Iris pigment epithelial cell (primary cell): ENCODE measurements at places on chromosomes 2 and 18.

- no peak for DNase-seq
These were observed 116.5 kb downstream of the NCK2 start for GRCh38 chr2:105861200-105861599.

GRCh38 chr2:120485096-120485495 is 139.2 kb downstream of the INHBB start:
- DNase-seq, result no peak

- DNase-seq, result peak; percentile 10
These were observed 45.3 kb downstream of the PIKFYVE start for GRCh38 chr2:208311321-208311720.

DNA sequence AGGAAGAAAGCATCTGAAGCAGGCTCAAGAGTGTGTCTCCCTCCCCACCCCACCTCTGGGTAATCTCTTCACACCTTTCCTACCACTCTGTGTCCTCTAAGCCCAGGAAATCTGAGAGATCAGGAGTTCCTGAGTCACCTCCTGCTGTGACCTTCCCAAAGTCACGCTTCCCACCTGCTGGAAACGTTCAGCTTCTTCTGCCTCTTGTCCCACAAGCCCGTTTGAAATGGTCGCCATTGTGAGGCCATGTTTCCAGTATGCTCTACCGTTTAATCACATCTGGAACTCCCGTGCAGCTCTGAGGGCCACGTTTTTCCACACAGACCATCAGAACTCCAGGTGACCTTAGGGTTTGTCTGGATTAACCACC is 25.9 kb downstream of the GREB1 start:
- no peak for DNase-seq

- no peak for DNase-seq
These were observed 37.3 kb upstream of the LONRF2 start for GRCh38 chr2:100359576-100359975.

DNA sequence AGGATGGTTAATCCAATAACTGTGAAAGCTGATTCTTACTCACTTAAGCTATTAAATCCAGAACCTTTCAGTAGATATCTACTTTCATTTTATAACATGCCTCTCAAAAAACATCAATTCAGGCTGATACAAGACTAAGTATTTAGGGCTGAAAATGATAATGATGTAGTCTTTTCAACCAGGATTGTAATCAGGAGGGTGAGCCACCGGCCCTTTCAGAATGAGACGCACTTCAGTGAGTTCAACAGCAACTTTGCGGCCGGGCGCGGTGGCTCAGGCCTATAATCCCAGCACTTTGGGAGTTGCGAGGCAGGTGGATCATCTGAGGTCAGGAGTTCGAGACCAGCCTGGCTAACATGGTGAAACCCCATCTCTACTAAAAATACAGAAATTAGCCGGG is 30.4 kb downstream of the RBMS1 start:
- no peak for DNase-seq

- no peak for DNase-seq
These were observed 109.8 kb downstream of the FSHR start for GRCh38 chr2:49044350-49045079.

GRCh38 chr18:46542545-46542944 is 114.5 kb downstream of the LOXHD1 start:
- no peak for DNase-seq

- no peak for DNase-seq
These were observed 241.3 kb upstream of the UBE2E3 start for GRCh38 chr2:180739070-180739469.

- no peak for DNase-seq
These were observed 102.0 kb downstream of the CHN1 start for GRCh38 chr2:174903264-174903556.

DNA sequence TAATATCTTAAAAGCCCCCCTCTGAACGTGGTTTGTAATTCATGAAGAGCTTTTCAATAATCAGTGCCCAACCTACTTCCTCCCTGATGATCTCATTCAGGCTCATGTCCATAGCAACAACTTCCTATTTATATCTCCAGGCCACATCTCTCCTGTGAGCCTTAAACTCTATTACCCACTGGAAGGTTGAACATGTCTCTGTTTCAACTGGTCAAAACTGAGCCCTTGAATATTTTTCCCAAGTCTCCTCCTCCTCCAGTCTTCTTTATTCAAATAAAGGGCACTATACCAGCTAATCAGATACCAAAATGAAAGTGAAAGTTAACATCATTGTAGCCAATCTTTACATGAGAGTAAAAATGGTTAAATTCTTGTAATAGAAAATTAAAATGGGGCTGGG is 63.7 kb upstream of the ITGA4 start:
- peak; percentile 80 for DNase-seq

- peak; percentile 25 for DNase-seq
These were observed 1402.0 kb upstream of the PIK3C3 start for GRCh38 chr18:40553029-40553428.

- DNase-seq, result no peak
These were observed 83.5 kb downstream of the ZNF804A start for GRCh38 chr2:184681642-184682321.

DNA sequence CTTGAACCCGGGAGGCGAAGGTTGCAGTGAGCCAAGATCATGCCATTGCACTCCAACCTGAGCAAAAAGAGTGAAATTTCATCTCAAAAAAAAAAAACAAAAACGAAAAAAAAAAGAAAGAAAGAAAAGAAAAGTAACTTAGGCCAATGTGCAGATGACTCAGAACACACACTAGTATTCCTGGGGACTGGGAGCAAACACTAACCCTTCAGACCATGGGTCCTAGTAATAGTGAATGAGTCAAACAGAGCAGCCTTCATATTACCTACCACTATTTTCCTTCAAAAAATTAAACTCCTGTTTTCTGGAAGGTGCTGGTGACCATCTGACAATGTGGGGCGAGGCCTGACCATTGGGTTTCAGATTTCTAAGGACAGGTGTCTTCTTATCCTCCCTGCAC is 253.4 kb downstream of the PIEZO2 start:
- no peak for DNase-seq

GRCh38 chr2:127510073-127510472 is 16.2 kb downstream of the IWS1 start:
- DNase-seq, result no peak

DNA sequence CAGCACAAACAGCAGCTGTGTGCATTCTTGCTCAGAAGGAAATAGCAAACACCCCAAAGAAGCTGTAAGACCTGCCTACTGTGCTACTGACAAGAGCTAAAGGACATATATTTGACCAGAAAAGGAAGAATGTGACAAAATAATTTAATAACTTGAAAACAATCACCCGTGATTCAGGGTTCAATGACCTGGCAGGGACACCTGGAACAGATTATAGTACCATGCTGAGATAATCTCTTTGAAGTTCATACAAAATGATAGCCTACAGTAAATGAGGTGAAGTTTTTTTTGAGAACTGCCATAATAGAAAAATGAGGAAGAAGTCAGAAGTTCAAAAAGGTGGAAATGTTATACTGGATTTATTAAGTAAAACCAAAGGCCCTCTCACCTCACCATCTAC is 324.8 kb upstream of the GULP1 start:
- no peak for DNase-seq

DNA sequence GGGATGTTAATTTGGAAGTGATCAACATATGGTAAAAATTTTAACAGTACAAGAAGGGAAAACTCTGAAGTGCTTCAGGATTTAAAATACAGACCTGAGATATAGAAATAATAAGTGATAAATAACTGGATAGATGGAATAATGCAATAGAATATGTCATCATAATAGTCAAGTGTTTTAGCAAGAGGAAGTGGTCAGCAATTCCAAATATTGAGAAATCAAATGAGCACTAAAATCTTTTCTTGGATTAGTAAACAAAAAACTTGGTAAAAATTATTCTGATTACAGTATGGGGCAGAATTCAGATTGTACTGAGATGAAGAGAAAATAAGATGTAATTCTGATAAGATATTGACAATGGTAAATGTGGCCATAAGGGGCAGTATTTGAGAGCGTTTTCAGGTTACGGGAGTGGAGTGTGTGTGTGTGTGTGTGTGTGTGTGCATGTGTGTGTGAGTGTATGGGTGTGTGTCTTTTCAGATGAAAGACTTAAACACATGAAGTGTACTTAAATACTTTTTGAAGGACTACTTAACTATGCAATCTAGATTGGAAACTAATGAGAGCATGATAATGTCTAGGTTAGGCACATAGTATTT is 217.9 kb upstream of the ITGA4 start:
- DNase-seq, result peak; percentile 11

GRCh38 chr2:59458800-59459199 is 1094.7 kb downstream of the BCL11A start:
- DNase-seq, result no peak

DNA sequence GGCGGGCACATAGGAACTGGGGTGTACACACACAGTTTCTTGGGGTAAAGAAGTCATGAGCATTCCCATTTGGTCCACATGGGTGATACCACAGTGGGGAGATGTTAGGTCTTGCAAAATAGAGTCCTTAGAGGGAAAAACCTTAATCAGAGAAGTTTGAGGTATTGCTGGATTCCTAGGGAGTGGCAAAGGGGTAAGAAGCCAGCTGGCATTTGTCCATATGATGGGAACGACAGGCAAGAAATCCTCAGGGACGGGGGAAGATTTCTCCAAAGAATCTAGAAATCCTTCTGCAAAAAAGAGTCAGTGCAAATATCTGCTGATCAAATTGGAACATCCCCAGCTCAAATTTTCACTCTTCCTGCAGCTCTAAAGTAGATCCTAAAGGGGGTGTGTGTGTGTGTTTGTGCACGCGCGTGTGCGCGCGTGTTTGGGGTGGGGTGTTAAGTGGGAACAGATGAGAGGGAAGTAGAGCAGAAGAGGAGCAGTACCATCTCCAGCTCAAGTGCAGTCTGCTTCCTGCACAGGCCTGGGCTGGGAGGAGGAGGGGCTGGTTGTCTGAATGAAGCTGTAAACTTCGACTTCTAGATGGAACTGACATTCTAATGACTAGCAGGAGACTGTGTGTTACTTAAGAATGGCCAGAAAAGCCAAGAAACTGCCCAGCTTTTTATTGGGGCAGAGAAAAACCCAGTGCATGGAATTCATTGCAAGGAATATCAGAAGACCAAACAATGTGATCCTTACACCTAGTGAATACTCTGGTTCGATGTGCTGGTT is 168.0 kb downstream of the SPP2 start:
- no peak for DNase-seq

DNA sequence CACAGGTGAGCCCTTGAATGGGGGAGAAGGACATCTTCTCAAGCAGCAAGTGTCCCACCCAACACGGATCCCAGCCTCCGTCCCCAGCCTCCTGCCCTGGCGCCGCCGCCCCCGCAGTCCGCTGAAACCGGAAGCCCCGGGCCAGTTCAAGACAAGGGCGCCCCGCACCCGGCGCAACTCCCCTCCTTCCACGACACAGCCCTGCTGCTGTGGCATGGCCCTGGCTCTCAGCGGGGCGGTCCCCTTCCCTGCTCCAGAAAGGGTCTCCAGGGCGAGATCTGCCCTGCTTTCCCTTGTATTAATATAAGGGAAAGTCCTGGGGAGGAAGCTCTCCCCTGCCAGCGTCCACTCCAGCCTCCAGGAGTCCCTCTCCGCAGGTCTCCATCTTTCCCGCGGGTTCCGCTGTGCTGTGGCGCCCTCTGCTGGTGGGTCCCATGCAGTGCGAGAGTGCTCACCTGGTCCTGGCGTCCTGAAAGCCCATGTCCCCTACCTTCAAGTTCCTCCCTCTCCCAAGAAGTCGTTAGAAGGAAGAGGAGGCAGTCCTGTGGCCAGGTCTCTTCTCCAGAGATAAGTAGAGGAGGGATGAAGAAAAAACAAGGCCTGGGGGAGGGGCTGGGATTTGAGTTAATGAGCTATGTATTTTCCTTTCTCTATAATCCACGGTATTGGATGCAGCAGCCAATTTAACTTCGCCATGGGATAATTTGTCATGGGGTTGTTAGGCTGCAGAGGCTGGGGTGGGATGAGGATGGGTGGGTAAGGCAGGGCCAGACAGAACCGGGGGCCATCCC is 176.0 kb downstream of the SMAD2 start:
- DNase-seq, result no peak

DNA sequence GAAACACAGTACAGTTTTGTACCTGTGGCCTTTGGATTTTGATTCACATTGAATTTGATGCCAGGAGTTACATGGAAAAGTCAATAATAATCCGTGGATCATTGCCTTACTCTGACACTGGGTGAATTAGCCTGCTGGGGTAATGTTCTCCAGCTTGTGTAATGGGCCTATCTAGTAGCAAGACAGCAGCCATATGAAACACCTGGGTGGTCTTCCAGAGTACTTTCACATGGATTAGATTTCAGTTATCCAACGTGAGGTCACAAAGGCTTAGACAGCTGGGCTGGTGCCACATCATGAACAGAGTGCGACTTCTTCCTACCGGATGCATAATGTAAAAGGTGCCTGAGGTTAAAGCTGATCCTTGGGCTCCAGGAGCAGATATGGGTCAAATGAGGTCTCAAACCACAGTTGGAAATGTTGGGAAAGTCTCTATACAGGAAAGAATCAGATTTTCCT is 486.8 kb downstream of the PARD3B start:
- no peak for DNase-seq

DNA sequence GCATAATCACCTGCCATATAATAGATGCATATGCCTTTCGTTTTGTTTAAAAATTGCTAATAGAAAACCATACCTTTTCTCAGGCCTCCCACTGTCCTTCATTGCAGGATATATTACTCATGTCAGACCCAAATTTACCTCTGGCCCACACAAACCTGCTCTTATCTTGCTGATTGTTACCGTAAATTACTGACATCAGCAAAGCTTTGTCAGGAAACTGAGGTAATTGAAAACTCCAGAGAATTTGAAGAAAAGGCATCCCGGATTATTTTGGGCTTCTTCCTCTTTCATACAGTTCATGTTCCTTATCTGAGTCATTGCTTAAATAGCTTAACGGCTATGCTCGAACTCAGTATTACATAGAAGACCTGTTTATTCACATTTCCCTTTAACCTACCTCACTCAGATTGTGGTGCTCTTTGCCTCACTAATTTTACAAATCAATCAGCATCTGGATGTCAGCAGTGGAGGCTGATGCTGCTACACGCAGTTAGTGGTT is 145.7 kb downstream of the ZEB2 start:
- peak; percentile 62 for DNase-seq

- DNase-seq, result no peak
These were observed 38.6 kb upstream of the GPAT2 start for GRCh38 chr2:96073170-96073775.

DNA sequence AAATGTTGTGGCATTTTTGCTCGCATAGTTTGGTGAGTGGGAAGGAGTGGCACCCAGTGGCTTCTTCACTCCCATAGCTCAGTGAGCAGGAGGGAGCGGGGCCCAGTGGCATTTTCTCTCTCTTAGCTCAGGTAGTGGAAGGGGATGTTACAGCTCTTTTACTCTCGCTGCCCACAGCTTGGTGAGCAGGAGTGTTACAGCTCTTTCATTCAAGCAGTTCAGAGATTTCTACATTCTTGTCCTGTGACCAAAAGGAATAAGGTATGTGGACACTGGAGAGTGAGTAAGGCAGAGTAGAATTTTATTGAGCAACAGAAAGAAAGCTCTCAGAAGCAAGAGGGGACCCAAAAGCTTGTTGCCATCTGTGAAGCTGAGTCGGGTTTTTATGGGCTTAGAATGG is 192.4 kb downstream of the SPAG16 start:
- peak; percentile 21 for DNase-seq

DNA sequence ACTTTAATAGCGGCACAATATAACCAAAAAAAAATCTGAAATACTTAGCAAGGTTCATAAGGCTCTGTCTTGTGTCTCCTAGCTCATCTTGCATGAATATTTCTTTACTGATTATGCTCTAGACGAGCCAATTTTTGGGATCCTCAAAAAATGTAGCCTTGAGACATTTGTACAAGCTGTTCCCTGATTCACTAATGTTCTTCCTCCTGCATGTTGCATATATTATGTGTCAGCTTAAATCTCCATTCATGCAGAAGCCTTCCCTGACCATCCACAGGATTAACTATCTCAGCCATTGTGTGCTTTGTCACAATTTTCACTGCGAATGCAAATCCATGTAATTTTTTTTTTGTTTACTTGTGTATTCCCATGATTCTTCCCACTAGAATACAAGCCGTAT is 594.0 kb upstream of the VRK2 start:
- no peak for DNase-seq
